ENCODE measurements at places on chromosomes 12 and 14.

- H3K36me3 ChIP-seq, result no peaks in the 10 kb centered on the region
- no peaks in the 10 kb centered on the region for H3K27me3 ChIP-seq
- H3K4me3 ChIP-seq, result no peak overlapping the region
- H3K4me1 ChIP-seq, result peaks cover 22% of the 10 kb centered on the region
These were observed 189.7 kb downstream of the EPS8 start for GRCh38 chr12:15599266-15600037.

- H3K27me3 ChIP-seq, result peaks cover 51% of the 10 kb centered on the region
- H3K27ac ChIP-seq, result no peak overlapping the region
- DNase-seq, result no peak
- H3K4me3 ChIP-seq, result no peak overlapping the region
- H3K36me3 ChIP-seq, result no peaks in the 10 kb centered on the region
These were observed 78.7 kb downstream of the FZD10 start for GRCh38 chr12:130240831-130241590.

GRCh38 chr12:41254004-41254914, 66.1 kb downstream of the PDZRN4 start:
- no peak overlapping the region for H3K27ac ChIP-seq
- H3K36me3 ChIP-seq, result peaks cover 12% of the 10 kb centered on the region
- no peaks in the 10 kb centered on the region for H3K4me1 ChIP-seq
- H3K27me3 ChIP-seq, result no peaks in the 10 kb centered on the region
- no peak for DNase-seq

GRCh38 chr14:30005114-30005808, 77.6 kb upstream of the PRKD1 start:
- H3K27me3 ChIP-seq, result peaks cover 2% of the 10 kb centered on the region
- DNase-seq, result no peak
- no peaks in the 10 kb centered on the region for H3K36me3 ChIP-seq
- no peak overlapping the region for H3K27ac ChIP-seq

GRCh38 chr12:89880690-89881350, 172.2 kb upstream of the ATP2B1 start:
- no peak overlapping the region for H3K4me3 ChIP-seq
- H3K36me3 ChIP-seq, result no peaks in the 10 kb centered on the region
- H3K4me1 ChIP-seq, result peaks cover 57% of the 10 kb centered on the region
- peak overlapping the region; percentile 45 for H3K27ac ChIP-seq

DNA sequence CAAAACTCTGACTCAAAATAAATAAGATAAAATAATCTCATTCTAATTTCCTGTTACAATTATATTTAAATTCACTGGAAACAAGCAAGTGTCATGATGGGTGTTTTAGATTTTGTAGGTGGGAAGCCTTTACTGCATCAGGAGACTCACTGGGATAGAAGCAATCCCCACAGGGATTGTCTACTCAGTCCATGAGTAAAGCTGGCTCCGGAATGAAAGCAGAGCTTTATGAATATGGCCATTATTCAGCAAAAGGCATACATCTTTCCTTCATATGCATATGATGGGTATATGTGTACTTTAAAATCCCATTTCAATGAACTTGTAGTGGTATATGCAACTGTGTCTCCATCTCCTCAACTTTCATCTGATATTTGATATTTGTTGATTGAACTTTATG, 25.4 kb upstream of the PPM1H start:
- DNase-seq, result no peak
- peaks cover 41% of the 10 kb centered on the region for H3K4me1 ChIP-seq
- no peaks in the 10 kb centered on the region for H3K36me3 ChIP-seq
- H3K4me3 ChIP-seq, result no peak overlapping the region
- H3K27ac ChIP-seq, result no peak overlapping the region
- peaks cover 2% of the 10 kb centered on the region for H3K27me3 ChIP-seq

- H3K27ac ChIP-seq, result no peak overlapping the region
- H3K27me3 ChIP-seq, result peaks cover 3% of the 10 kb centered on the region
- no peak for DNase-seq
- no peaks in the 10 kb centered on the region for H3K4me1 ChIP-seq
- H3K36me3 ChIP-seq, result no peaks in the 10 kb centered on the region
- no peak overlapping the region for H3K4me3 ChIP-seq
These were observed 150.8 kb upstream of the FSCB start for GRCh38 chr14:44657696-44658388.

GRCh38 chr12:29783773-29784666, at the start of gene TMTC1:
TMTC1 (minus strand) TSS chr12:29783942; CDS start chr12:29783751, 191 bp downstream.
- H3K4me1 ChIP-seq, result peaks cover 16% of the 10 kb centered on the region
- no peaks in the 10 kb centered on the region for H3K36me3 ChIP-seq
- peak; percentile 92 for DNase-seq
- peak within 1 kb of the TSS; percentile 90 for H3K4me3 ChIP-seq
- H3K27ac ChIP-seq, result no peak within 1 kb of the TSS
- H3K27me3 ChIP-seq, result peaks cover 23% of the 10 kb centered on the region

DNA sequence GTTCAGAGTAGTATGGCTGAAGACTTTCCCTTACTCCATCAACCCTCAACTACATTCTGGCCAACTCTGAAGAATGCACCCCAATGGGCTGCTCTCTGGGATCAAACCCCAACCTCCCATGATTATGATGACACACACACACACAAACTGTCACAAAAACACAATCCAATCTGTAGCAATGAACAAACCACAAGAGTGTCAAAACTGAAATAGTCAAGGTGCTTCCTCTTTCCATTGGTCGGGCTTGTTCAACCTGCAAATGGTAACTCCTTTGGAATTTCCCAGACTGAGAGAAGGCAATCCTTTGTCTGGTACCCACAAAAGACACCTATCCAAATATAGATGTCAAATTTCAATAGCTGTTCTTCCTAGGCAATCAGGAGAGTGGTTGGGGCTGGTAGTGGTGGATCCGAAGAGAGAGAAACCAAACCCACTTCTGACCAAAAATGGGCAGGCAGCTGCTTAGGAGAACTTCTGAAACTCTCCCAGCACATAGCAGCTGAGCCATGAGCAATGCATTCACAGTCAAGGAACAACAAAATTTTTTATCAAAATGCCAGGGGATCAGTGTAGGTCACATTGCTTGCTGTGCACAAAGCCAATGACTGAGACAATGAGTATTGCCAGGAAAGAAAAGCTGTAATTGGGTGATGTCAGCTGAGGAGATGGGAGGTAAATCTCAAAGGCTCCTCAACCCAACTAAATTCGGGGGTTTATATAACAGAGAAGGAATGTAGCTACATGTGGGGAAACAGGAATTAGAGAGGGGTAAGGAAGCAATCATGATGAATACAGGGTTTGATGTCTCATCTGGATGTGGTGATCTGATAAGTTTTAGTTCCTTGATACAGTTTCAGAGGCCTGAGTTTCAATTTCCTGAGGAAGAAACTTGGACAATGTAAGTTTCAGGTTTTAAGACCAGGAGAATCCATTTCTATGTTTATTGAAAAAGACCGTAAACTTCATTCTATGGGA, 191.4 kb downstream of the KITLG start:
- H3K36me3 ChIP-seq, result no peaks in the 10 kb centered on the region
- no peak for DNase-seq
- H3K4me1 ChIP-seq, result peaks cover 7% of the 10 kb centered on the region
- no peaks in the 10 kb centered on the region for H3K27me3 ChIP-seq
- no peak overlapping the region for H3K27ac ChIP-seq
- H3K4me3 ChIP-seq, result no peak overlapping the region

DNA sequence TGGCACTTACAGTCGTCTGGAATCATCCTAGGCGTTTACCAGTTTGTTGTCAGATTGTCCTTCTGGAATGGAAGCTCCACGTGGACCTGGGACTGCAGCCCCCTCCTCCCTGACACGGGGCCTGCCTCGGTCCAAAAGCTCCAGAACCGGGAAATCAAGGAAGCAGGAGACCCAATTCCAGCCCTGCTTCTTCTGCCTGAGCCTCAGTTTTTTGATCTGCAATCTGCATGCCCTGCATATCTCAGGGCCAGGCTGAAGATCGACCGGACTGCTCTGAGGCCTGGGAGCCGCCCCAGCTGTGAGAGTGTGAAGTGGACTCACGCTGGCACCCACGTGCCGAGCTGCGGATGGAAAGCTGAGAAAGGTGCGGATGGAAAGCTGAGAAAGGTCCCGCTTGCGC, 98.6 kb downstream of the SETD3 start:
- H3K36me3 ChIP-seq, result no peaks in the 10 kb centered on the region
- H3K4me3 ChIP-seq, result no peak overlapping the region
- peaks cover 19% of the 10 kb centered on the region for H3K27me3 ChIP-seq
- H3K27ac ChIP-seq, result no peak overlapping the region

DNA sequence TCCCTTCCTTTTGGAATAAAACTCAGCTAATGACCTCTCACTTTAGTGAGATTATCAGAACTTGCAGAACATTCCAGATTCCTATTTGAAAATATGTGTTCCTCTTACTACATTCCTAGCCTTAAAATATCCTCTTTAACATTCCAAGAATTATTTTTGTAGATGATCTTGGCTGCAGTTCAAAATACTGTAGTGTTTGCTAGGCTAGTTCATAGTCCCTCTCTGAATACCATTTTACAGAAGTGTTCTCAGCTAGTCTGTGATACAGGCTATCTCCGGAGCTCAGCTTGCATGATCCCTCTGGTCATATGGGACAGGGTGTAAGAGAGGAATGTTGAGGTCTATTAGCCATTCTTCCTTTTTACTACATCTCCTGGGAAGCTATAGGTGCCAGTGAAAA, 17.6 kb upstream of the GPR33 start:
- H3K4me3 ChIP-seq, result no peak overlapping the region
- DNase-seq, result no peak
- no peaks in the 10 kb centered on the region for H3K27me3 ChIP-seq
- peaks cover 8% of the 10 kb centered on the region for H3K4me1 ChIP-seq

DNA sequence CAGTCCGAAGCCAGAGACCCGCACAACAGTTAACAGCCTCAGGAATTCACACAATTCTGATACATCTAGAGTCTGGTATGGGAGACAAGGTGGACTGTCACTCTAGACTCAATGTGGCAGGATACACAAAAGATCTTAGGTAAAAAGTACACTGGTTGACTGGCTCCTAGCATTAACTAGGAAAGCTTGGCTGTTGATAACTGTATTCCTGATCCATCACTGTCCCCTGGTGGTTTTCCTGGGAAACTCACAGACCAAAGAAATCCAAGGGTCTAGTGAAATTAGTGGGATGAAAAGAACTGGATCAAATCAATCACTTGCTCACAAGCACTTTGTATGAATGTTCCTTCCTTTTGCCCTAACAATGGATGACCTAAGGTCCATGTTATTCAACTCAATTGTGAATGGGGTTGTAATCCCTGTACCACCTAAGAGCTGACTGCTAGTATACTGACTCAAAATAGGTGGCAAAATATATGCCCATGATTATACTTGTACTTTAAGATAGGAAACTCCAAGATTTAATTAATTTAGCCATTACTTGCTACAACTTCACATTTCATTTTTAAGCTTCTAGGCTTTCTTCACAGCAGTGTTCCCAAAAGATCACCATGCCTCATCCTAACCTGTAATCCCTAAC, 14.0 kb downstream of the NPC2 start:
- peaks cover 2% of the 10 kb centered on the region for H3K36me3 ChIP-seq
- H3K27me3 ChIP-seq, result peaks cover 3% of the 10 kb centered on the region
- H3K4me1 ChIP-seq, result peaks cover 27% of the 10 kb centered on the region
- H3K27ac ChIP-seq, result no peak overlapping the region
- peak; percentile 35 for DNase-seq

DNA sequence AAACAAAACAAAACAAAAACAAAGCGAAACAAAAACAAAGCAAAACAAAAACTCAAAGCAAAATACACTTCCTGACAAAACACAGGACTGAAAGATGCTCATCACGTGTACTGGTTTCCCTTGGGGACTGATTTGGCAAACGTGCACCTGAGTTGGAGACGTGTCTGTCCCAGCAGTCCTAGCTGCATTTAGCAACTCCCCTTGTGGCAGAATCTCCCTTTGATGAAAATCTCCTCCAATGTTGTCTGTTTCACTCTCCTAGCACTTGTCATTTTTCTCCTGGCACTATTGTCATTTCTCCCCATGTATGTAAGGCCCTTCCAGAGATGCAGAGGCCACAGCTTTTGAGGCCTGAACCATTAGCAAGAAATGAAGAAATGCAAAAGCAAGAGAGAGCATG, 6.8 kb upstream of the SLC24A4 start:
- no peaks in the 10 kb centered on the region for H3K4me1 ChIP-seq
- peaks cover 57% of the 10 kb centered on the region for H3K27me3 ChIP-seq
- H3K27ac ChIP-seq, result no peak overlapping the region
